ENCODE measurements at places on chromosomes 2 and 18.

DNA sequence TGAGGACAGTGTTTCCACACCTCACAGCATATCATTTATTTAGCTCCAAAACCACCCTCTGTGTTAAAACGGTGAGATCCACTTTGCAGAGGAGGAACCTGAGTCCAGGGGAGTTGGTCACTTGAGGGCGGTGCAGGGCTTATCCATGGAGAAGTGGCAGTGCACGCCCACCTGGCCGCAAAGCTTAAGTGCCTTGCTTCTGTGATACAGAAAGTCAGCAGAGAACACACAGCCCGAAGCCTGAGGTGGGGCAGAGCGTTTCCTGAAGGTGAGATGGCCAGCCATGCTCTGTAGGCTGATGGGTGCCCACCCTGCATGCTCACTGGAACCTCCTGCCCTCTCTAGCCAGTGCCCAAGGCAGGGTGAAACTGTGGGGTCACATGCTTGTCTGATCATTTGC, 87.3 kb downstream of the SH3RF3 start:
- DNase-seq = no peak

DNA sequence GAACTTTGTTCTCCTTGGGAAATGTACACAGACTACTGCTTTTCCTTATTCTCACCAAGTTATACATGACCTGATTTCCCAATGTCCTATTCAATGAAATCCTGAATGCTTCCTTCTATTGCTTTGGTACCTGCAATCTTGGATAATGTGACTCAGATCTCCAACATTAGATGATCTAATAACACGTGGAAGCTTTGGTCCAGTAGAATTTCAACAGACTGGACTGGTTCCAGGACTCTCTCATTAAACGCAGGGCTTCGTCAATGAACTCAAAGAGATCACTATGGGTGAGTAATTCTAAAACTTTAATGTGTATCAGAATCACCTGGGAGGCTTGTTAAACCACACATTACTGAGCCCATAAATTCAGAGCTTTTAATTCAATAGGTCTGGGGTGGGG, 413.6 kb upstream of the KCNH7 start:
- no peak for DNase-seq

GRCh38 chr2:239002954-239003623, 155.2 kb downstream of the TWIST2 start:
- peak; percentile 80 for DNase-seq

- no peak for DNase-seq
Measured at GRCh38 chr2:71513096-71513495, 59.7 kb downstream of the DYSF start.

GRCh38 chr2:44560352-44560751, 198.6 kb downstream of the CAMKMT start:
- DNase-seq = no peak

GRCh38 chr18:65755616-65756015, 4.8 kb downstream of the CDH7 start:
- DNase-seq = peak; percentile 21

DNA sequence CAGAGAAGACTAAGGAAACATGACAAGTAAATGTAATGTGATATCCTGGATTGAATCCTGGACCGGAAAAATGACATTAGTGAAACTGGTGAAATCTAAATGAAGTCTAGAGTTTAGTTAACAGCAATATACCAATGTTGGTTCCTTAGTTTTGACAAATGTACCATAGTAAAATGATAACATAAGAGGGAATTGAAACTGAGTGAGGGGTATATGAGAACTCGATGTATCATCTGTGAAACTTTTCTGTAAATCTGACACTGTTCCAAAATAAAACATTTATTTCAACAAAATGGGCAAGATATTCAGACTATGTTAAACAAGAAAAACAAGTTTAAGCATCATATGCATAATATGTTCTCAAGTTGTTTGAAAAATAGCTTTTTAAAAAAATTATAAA, 63.8 kb downstream of the OLA1 start:
- DNase-seq = no peak

- no peak for DNase-seq
Measured at GRCh38 chr2:129716781-129717559, 262.5 kb upstream of the RAB6C start.

DNA sequence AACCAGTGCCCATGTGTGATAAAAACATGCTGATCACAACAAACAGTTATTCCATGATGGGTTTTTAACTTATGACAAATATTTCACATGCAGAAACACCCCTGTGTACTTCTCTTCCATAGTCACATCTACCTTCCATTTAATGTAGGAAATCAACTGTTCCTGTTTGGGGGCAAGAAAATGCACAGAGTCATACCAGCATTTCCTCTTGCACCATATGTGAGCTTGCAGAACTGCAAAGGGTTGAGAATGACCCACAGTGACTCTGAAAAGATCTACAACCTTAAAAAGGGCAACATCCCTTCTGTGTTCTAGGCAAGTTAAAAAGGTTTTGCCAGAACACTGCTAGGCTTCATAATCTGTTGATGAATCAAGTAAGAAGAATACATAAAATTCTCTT, 9.9 kb downstream of the BMP10 start:
- no peak for DNase-seq

DNA sequence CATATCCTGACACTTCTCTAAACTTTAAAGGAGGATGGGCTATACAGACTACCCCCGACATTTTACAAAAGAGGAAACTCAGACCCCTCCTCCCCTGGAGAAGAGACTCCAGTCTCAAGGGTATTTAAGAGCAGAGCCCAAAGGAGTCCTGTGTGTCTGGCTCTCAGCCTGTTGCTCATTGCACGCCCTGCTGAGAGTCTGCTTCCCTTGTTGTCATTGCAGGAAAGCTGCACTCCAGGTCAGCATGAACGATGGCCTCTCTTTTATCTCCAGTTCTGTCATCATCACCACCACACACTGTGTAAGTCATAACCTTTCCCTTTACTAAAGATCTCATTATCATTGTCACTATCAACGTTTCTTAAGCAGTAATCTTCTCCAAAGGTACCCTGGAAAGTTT, 111.4 kb downstream of the ANTXR1 start:
- no peak for DNase-seq

- DNase-seq = no peak
Measured at GRCh38 chr2:225004597-225004996, 37.7 kb downstream of the DOCK10 start.

DNA sequence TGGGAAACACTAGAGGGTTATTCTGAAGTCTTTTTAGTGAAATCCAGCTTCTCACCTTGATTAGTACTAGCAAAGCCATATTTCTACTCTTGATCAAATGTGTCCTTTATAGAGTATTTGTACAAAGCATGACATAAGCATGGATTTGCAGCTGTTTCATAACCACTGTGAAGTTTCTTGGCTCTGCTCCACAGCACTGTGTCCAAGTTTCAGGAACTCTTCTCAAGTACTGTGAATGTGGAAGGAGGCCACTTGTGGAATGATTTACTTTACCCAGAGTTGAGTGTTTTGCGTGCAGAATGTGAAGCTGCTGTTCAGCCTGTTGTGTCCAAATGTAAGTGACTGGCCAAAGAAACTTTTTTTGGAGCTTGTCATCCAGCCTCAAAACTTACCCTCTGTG, 16.2 kb upstream of the MAPRE2 start:
- DNase-seq = peak; percentile 75

DNA sequence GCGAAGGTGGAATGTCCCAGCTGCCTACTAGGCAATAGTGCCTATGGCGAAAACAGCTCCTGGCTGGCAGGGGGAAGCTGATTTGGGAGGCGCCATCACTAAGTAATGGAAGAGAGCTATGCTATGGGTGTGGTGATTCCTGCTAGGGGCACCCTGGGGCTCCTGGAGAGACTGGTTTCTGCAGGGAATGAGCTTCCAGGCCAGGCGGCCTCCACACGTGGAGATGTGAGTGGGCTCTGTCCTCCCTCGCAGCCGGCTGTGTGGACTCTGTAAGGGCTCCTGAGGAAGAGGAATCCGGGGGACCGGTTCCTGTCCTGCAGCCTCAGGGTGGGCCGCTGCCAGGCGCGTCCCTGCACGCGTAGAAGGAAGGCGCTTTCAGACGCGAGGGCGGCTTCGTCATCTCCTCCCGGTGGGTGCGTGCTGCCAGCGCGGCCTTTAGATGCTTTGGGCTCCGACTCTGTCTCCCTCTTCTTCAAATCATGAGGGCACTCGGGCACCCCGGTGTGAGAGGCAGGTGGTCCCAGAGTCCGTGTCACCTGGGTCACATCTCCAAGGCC, 55.5 kb upstream of the ANKRD62 start:
- peak; percentile 64 for DNase-seq

- peak; percentile 88 for DNase-seq
Measured at GRCh38 chr2:25314514-25315315, 27.0 kb downstream of the DNMT3A start.

DNA sequence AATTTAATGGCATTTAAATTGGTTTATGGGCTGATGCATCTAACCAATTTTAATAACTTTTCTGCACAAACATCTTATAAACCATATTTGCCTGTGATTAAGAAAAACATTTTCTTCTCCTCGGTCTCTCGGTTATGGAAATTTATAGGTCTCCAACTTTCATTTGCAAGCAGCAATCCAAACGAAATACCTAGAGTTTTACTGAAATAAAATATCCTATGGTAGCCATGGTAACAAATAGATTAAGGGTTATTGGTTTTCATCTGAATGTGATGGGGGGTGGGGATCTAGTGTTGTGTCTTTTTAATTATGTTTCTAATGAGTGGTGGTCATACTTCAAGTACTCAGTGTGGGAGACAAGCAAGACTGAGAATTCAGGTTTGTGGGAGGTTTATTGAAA, 2.9 kb downstream of the KLHL29 start:
- no peak for DNase-seq

DNA sequence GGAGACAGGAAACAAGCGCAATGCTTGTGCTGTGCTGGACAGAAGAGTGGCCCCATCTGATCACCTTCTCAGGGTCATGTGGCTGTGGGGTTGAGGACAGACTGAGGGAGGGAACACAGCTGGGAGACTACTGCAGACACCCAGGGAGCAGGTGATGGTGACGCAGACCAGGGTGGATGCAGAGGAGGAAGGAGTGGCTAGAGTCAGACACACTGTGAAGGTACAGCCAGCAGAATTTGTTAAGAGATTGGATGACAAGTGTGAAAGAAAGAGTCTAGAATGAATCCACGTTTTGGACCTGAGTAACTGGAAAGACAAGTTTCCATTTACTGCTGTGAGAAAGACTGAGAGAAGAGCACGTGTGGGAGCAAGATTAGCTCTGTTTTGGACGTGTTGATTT, 15.9 kb upstream of the POMC start:
- DNase-seq = no peak

DNA sequence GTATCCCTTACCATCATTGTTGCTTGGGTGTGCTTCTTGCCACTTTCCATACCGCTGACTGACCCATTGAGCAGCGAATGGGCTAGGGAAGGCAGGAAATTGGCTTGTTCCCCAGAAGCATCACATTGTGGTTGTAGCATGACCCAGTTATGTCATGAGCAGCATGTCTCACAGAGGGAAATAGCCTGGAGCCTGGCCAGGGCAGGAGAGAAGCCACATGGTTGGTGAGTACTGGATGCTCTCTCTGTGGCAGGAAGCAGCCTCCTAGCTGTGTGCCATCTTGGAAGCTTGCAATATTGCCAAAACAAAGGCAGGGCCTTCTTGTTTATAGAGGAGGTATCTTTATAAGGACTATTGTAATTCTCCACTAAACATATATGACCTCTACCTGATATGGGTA, 482.6 kb downstream of the PIK3C3 start:
- peak; percentile 76 for DNase-seq

GRCh38 chr18:57697426-57697825, 75.8 kb upstream of the NARS1 start:
- peak; percentile 20 for DNase-seq

Measured in eye (tissue), 1 donor.